ENCODE measurements at places on chromosomes 5 and 9. TPM values are rescaled to one million over a fixed set of nuclear protein-coding genes. Genes with fewer than 3 reads are reported as not detected.

- H3K4me3 ChIP-seq = no peak overlapping the region
- H3K36me3 ChIP-seq = no peaks in the 10 kb centered on the region
- no peak overlapping the region for H3K27ac ChIP-seq
- peaks cover 7% of the 10 kb centered on the region for H3K27me3 ChIP-seq
- H3K4me1 ChIP-seq = no peaks in the 10 kb centered on the region
- DNase-seq = no peak
Measured at GRCh38 chr5:35960328-35960727, 21.9 kb upstream of the CAPSL start.

GRCh38 chr5:103424453-103425205 lies 138.0 kb downstream of the NUDT12 start:
- H3K27ac ChIP-seq = no peak overlapping the region
- no peak overlapping the region for H3K4me3 ChIP-seq
- H3K36me3 ChIP-seq = no peaks in the 10 kb centered on the region
- H3K27me3 ChIP-seq = no peaks in the 10 kb centered on the region

GRCh38 chr5:86831128-86831527 lies 213.4 kb downstream of the COX7C start:
- H3K4me3 ChIP-seq = no peak overlapping the region
- no peak for DNase-seq
- no peaks in the 10 kb centered on the region for H3K27me3 ChIP-seq
- H3K27ac ChIP-seq = no peak overlapping the region

DNA sequence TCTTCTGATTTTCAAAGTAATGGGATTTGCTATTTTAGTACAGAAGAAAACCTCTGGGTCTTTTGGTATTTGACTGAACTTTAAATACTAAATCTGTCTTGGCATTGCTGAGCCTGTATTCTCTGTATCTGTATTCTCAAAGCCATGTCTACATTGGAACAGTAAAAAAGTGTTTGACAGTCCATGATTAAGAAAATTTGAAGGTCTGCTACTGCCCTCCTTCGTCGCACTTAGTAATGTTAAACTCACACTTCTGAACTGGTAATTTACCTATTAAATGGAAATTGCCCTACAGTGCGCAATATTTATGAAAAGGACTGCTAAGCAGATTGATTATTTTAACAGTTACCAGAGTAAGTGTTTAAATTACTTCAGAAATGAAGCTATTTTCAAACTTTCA lies 165.7 kb upstream of the SMC2 start:
- H3K4me3 ChIP-seq = no peak overlapping the region
- no peaks in the 10 kb centered on the region for H3K4me1 ChIP-seq
- H3K27ac ChIP-seq = no peak overlapping the region
- H3K36me3 ChIP-seq = no peaks in the 10 kb centered on the region
- DNase-seq = no peak

GRCh38 chr9:72139226-72139625 lies 10.0 kb upstream of the GDA start:
- no peak for DNase-seq
- H3K4me3 ChIP-seq = no peak overlapping the region

DNA sequence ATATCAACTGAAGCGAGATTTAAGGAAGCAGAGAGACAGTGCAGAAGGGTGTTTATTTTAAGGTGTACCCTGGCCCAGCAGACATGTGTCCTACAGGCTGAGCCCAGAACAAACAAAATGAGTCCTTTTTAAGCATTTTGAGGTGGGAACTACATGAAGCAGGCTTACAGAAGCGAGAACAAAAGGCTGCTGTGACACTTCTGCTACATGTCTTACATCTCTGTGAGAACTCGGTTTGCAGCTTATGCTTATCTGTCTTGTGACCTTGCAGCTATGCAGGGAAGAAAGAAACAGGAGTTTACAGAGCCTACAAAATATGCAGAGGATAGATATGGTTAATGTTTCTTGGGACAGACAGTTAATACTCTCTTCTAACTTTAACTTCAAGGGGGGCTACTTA lies 295.9 kb downstream of the CEMIP2 start:
- H3K4me1 ChIP-seq = no peaks in the 10 kb centered on the region
- DNase-seq = no peak

- H3K27ac ChIP-seq = no peak overlapping the region
- no peak overlapping the region for H3K4me3 ChIP-seq
- H3K4me1 ChIP-seq = no peaks in the 10 kb centered on the region
- H3K27me3 ChIP-seq = no peaks in the 10 kb centered on the region
Measured at GRCh38 chr5:143968071-143968878, 156.3 kb downstream of the HMHB1 start.

The ACTBL2 gene
- total RNA-seq = not detected

All from CD8-positive, alpha-beta memory T cell (primary cell).